Gastroesophageal sphincter (tissue), 4 donors: ENCODE measurements at places on chromosomes 4 and X. TPM values are rescaled to one million over a fixed set of nuclear protein-coding genes. Genes with fewer than 3 reads are reported as not detected.
A peak's percentile ranks its signal among the peaks of the same experiment; 100 is the strongest.

- H3K4me1 ChIP-seq = no peaks in the 10 kb centered on the region
- no peak overlapping the region for H3K4me3 ChIP-seq
- no peak overlapping the region for H3K27ac ChIP-seq
- H3K36me3 ChIP-seq = no peaks in the 10 kb centered on the region
- ATAC-seq = no peak
These were observed 186.4 kb downstream of the DCLK2 start for GRCh38 chr4:150264595-150265161.

DNA sequence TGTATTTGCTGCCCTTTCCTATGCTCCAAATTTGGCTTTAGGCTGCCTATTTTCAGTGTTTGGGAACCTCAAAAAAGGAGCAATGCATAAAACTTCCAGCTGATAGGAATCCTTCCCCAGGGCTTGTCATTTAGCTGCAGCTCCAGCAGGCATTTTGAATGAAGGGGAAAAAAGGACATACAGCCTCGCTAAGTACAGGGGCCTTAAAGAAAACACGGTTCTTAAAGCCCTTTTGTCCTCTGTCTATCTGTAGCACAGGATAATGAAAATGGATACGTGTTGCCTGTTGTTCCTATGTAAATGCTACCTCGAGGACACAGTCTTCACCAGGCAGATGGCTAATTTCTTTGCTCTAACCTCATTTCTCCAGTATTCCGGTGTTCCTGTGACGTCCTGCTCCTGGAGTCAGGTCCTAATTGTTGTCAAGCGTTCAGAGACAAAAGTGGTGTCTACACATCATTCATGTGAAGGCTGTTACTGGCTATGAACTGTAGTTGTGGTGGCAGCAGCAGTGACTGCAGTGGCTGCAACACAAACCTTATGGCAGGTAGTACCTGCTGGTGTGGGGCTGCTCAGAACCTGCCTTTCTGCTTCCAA lies 117.4 kb downstream of the MGST2 start:
- H3K4me3 ChIP-seq = no peak overlapping the region
- no peaks in the 10 kb centered on the region for H3K4me1 ChIP-seq
- no peaks in the 10 kb centered on the region for H3K36me3 ChIP-seq
- H3K27me3 ChIP-seq = no peaks in the 10 kb centered on the region
- ATAC-seq = no peak

DNA sequence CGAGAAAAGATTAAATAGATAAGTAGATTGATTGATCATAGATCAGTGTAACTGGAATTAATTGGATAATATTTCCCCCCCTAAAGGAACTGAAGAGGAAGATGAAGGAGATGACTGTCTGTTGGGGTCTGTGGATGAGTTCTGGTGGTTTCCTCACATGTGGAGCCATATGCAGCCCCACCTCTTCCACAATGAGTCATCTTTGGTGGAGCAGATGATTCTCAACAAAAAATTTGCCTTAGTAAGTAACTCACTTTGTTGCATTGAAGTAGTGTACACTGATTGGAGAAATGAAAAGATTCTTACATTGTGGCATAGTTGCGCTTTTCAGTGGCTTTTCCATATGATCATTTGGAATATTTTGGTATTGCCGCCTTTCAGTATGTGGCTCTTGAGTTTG lies 80.4 kb downstream of the NDST3 start:
- no peaks in the 10 kb centered on the region for H3K4me1 ChIP-seq
- no peak overlapping the region for H3K27ac ChIP-seq
- H3K36me3 ChIP-seq = no peaks in the 10 kb centered on the region
- no peak overlapping the region for H3K4me3 ChIP-seq
- ATAC-seq = no peak
- no peaks in the 10 kb centered on the region for H3K27me3 ChIP-seq

- H3K27me3 ChIP-seq = no peaks in the 10 kb centered on the region
- no peaks in the 10 kb centered on the region for H3K4me1 ChIP-seq
- no peak overlapping the region for H3K4me3 ChIP-seq
- H3K36me3 ChIP-seq = no peaks in the 10 kb centered on the region
These were observed 49.0 kb downstream of the PRDM5 start for GRCh38 chr4:120873554-120873953.

Gene ZCCHC18
- total RNA-seq = 1.0 TPM

- ATAC-seq = no peak
- no peak overlapping the region for H3K4me3 ChIP-seq
- no peaks in the 10 kb centered on the region for H3K36me3 ChIP-seq
- H3K27ac ChIP-seq = no peak overlapping the region
- H3K27me3 ChIP-seq = no peaks in the 10 kb centered on the region
These were observed 2248.1 kb downstream of the ARAP2 start for GRCh38 chr4:33996075-33996718.

Gene UGT2A1
- not detected for total RNA-seq

Gene ZNF711
- 0.96 TPM for total RNA-seq

- no peaks in the 10 kb centered on the region for H3K4me1 ChIP-seq
- H3K4me3 ChIP-seq = no peak overlapping the region
These were observed 90.5 kb downstream of the BCOR start for GRCh38 chrX:40007131-40007755.

GRCh38 chr4:7872264-7872771 lies 67.3 kb downstream of the AFAP1 start:
- no peak overlapping the region for H3K4me3 ChIP-seq
- no peaks in the 10 kb centered on the region for H3K36me3 ChIP-seq
- peaks cover 13% of the 10 kb centered on the region for H3K4me1 ChIP-seq

Gene DIPK2B
- 13.4 TPM for total RNA-seq

Gene GRIA3
- total RNA-seq = 1.5 TPM

DNA sequence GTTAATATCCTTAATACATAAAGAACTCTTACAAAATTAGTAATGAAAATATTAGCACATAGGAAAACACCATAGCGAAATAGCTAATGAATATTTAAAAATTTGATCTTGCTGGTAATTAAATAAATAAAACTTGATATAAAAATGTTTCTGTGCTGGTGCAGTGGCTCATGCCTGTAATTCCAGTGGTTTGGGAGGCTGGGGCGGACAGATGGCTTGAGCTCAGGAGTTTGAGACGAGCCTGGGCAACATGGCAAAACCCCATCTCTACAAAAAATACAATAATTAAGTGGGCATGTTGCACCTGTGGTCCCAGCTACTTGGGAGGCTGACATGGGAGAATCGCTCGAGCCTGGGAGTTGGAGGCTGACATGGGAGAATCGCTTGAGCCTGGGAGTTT lies 7.6 kb downstream of the FAM199X start:
- H3K4me1 ChIP-seq = no peaks in the 10 kb centered on the region
- H3K27ac ChIP-seq = no peak overlapping the region
- H3K4me3 ChIP-seq = no peak overlapping the region
- no peak for ATAC-seq
- no peaks in the 10 kb centered on the region for H3K27me3 ChIP-seq

DNA sequence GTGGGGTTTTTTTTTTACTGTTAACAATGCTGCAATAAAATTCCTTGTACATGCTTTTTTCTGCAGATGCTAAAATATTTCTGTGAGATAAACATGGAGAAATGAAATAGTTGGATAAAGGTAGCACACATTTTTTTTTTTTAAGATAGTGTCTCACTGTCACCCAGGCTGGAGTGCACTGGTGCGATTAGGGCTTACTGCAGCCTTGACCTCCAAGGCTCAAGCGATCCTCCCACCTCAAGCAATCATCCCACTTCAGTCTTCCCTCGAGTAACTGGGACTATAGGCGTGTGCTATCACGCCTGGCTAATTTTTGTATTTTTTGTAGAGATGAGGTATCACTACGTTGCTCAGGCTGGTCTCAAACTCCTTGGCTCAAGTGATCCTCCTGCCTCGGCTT lies 1.8 kb upstream of the HUWE1 start:
- H3K4me3 ChIP-seq = no peak overlapping the region
- peaks cover 12% of the 10 kb centered on the region for H3K4me1 ChIP-seq
- H3K27ac ChIP-seq = no peak overlapping the region
- ATAC-seq = no peak
- H3K27me3 ChIP-seq = no peaks in the 10 kb centered on the region

- H3K4me3 ChIP-seq = no peak overlapping the region
- no peak for ATAC-seq
- H3K27ac ChIP-seq = no peak overlapping the region
- no peaks in the 10 kb centered on the region for H3K27me3 ChIP-seq
- no peaks in the 10 kb centered on the region for H3K36me3 ChIP-seq
These were observed 23.3 kb downstream of the ZNF280C start for GRCh38 chrX:130245441-130245840.

Gene OTUD6A
- not detected for total RNA-seq

GRCh38 chrX:41923978-41924683 lies 777 bp upstream of the CASK start:
- H3K4me3 ChIP-seq = peak overlapping the region; percentile 63
- peak; percentile 1 for ATAC-seq
- H3K27ac ChIP-seq = peak overlapping the region; percentile 93
- H3K27me3 ChIP-seq = no peaks in the 10 kb centered on the region

Gene RIPPLY1
- total RNA-seq = not detected

- H3K4me3 ChIP-seq = no peak overlapping the region
- no peaks in the 10 kb centered on the region for H3K36me3 ChIP-seq
- no peak overlapping the region for H3K27ac ChIP-seq
- no peaks in the 10 kb centered on the region for H3K4me1 ChIP-seq
These were observed 92.3 kb downstream of the SPRY1 start for GRCh38 chr4:123488916-123489315.

DNA sequence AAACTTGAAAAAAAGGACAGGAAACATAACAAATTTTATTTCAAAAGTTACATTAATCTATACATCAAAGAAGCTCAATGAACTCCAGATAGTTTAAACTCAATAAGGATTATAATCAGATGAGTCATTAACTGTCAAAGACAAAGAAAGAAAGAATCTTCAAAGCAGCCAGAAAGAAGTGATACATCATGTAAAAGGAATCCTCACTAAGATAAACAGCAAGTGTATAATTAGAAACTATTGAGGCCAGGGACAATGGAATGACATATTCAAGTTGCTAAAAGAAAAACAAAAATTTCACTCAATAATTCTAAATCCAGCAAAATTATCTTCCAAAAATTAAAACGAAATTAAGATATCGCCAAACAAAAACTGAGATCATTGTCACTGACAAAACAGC lies 161.6 kb upstream of the NWD2 start:
- H3K36me3 ChIP-seq = no peaks in the 10 kb centered on the region
- H3K27ac ChIP-seq = no peak overlapping the region
- ATAC-seq = no peak

Gene ZXDA
- 6.4 TPM for total RNA-seq

GRCh38 chrX:79288733-79289132 lies 78.4 kb downstream of the ITM2A start:
- no peaks in the 10 kb centered on the region for H3K4me1 ChIP-seq
- H3K36me3 ChIP-seq = no peaks in the 10 kb centered on the region
- H3K4me3 ChIP-seq = no peak overlapping the region
- ATAC-seq = peak; percentile 19

Gene HSFX3
- total RNA-seq = not detected
